ENCODE measurements at places on chromosomes 5 and 9.

GRCh38 chr5:72407541-72407940, 87.4 kb downstream of the PTCD2 start:
- DNase-seq, result no peak

- DNase-seq, result no peak
Measured at GRCh38 chr5:43313854-43314457, 744 bp upstream of the HMGCS1 start.

DNA sequence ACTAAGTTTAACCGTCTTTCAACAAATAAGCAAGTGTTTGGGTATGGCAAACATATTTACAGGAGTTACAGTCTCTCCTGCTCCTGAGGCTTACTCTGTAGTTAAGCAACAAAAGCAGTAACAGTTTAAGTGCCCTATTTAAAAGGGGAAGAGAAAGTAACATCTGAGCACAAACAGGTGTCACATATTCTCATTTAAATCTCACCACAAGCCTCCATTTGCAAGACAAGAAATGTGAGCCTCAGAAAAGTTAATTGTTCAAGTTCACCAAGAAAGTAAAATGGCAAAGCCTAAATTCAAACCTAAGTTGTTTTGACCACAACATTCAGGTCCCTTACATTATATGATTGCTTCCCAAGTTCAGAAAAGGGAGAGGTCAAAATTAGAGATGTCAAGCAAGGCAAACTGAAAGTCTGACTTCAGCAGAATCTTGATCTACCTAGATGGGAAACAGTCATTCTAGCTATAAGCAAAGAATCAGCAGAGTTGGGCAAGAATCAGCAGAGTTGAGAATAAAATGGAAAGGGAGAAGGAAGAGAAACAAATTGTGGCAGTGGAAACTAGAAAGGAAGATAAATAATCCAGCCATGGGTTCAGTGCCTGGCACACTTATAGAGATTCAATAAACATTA, 93.4 kb downstream of the STRBP start:
- DNase-seq, result no peak

DNA sequence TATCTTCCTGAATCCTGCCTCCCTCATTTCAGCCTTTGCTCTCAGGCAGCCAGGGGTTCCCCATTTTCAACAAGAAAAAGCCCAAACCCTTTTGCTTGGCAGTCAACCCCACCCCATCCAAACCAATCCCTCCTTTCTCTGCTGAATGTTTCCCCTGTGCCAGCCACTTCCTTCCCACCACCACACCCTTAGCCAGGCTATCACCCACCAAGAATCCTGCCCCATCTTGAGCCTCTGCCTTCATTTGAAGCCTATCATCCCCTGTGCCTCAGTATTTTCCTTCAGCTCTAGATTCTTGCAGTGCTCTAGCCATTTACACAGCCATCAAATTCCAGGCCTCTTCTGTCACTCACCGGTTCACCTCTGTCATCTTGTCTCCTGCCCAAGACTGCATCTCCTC, 15.3 kb upstream of the FIBCD1 start:
- no peak for DNase-seq

DNA sequence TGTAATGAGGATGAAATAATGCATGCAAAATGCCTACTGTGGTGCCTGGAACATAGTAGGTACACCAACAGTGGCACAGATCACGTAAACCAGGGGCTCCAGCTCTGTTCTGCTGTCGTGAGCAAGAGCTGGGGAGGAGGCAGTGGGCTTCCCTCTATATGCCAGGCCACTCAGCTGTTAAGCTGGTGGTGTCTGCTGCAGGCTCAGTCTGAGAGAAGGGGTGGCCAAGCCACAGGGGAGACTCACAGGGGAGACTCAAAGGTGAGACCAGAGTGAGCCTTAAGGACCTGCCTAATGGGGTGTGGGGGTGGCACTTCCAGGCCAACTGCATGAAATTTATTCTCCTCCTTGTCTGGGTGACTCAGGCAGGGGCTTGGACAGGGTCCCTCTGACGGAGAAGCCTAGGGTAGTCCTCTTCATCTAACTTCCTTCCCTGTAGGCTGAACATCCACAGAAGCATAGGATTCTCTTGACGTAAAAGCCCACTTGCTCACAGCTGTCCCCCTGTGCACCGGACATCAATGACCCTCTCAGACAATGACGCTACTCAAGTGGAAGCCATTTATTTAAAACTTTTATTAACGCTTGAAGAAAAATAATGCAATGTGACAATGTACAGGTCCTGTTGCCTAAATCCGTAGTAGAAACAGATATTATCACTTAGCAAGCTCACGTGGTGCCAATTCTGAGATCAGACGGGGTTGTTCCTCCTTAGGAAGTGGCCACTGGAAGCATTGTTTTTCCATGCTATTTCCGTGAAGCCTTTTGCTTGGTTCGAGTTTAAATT, 13.9 kb downstream of the STC2 start:
- no peak for DNase-seq
